Stimulated activated naive CD8-positive, alpha-beta T cell treated with anti-CD3 and anti-CD28 coated beads, Interleukin-15, amount 100 ng/mL, for 72 hours (primary cell): ENCODE measurements at places on chromosomes 1 and 21.

DNA sequence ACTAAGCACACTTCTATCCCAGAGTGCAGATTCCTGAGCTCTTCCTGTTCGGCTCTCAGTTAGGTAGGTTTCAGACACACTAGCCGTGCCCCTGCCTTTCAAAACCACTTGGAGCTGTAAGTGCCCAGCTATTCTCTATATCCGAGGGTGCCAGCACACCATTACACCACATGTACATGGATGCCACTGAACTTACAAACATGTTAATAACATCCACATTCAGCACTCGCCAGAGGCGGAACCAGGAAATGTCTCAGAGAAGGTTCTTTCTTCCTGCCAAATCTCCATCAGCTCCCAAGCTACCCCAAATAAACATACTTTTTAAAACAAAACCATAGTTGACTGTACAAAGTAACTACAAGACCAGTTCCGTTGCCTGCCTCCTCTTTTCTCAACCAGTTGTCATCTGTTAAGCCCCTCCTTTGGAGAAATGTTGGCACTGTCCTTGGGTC is 78.4 kb upstream of the CTTNBP2NL start:
- DNase-seq: no peak

- no peak for DNase-seq
These were observed 49.4 kb upstream of the A3GALT2 start for GRCh38 chr1:33370301-33370700.

- DNase-seq: no peak
These were observed 50.9 kb upstream of the TRABD2B start for GRCh38 chr1:48048064-48048463.

DNA sequence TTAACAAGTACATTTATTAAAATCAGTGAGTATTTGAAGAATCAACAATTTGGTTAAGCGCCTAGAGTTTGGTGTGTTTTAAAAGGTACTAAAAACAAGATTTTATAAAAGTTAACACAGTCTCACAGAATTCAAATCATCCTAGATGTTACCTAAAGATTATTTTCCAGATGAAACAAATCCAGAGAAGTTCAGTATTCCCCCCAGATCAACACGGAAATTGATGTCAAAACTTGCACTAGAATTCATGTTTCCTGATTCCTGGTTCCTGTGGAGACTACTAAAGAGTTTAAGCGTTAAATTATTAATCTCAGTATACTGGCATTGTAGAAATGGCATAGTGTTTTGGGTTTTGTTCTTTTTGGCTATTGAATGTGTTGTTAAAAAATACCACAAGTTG is 1.4 kb downstream of the PTBP2 start:
- DNase-seq: no peak

- DNase-seq: no peak
These were observed 28.3 kb upstream of the RAB3GAP2 start for GRCh38 chr1:220300442-220301121.

DNA sequence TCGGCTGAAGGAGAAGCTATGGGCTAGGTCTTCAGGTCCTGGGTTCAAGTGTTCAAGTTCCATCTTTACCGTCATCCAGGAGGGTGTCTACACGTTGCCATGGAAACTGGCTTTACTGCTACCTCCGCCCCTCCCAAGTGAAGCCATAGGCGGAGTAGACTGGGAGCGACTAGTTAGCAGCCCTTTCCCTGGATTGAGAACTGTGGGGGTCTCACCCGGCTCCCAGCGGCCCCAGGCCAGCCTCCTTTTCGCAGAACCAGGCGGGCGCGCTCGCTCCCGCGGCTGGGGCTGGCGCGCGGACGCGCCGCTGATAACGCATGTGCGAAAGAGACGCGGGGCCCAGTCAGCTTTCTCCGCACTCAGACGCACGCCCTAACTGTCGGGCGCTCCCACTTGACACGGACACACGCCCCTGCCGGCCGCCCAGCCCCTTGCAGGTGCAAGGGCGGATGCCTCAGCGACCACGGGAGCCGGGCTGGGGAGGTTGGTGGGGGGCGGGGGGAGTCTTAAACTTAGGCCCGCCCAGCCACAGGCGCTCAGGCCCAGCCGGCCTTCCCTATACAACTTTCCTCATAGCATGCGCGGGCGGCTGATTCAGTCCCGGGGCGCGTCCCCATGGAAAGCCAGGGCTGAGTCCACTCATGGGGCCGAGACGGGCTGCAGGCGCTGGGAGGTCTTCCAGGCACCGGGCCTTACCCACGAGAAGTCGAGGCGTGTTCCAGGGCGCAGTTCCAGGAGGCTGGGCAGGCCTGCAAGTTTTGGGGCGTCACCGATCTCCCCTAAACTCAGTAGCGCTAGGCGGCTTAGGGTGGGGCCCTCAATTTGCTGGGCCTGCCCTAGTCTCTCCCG is 7.4 kb downstream of the EFNA4 start:
- DNase-seq: peak; percentile 81

DNA sequence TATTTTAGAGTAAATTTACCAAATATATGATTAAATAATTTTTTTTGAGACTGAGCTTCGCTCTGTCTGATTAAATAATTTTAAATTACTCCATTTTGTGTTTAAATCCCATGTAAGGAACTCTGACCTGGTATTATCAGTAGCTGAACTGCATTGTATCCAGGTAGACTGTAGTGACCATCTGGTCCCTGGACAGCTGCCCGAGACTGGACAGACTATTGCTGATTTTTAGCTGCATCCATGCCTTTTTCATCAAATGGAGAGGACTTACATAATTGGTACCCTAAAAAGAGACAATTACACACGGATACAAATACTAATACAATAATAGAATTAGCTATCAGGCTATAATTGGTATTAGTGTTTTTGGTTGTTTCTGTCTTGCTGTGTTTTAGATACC is 20.6 kb downstream of the OLFM3 start:
- DNase-seq: no peak

- DNase-seq: peak; percentile 49
These were observed 1.0 kb downstream of the RNF220 start for GRCh38 chr1:44405798-44406736.

DNA sequence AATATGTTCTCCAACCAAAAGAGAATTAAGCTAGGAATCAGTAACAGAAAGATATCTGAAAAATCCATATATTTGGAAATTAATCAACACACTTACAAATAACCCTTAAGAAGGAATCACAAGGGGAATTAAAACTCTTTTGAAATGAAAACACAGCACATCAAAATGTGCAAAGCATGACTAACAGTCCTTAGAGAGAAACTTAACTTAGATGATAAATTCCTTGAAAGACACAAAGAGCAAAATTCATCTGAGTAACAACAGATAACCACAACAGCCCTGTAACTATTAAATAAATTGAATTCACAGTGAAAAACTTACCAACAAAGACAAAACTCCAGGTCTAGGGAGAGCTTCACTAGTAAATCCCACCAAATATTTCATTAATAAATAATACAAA is 283.8 kb downstream of the SDCCAG8 start:
- no peak for DNase-seq

- DNase-seq: no peak
These were observed 299.3 kb upstream of the VAMP3 start for GRCh38 chr1:7471836-7472235.

GRCh38 chr1:56617141-56617540 is 28.0 kb upstream of the PRKAA2 start:
- DNase-seq: no peak

DNA sequence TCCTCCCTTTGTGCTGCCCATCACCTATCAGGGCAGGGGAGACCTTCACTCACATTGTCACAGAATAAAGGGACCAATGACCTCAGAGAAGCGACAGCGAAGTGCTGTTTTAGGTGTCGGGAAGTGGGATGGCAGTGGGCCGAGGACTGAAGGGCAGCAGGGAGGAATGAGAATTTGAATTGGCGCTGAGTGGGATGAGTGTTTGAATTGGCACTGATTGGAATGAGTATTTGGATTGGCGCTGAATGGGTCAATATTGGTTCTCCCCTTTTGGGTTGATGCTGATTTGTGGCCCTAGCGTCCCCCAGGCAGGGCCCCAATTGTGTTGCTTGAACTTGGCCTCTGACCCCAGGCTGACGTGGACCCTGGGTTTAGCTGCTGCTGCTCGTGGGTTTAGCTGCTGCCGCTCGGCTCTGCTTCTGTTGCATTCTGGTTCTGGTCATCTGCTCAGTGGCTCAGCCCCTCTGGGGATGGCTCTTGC is 12.4 kb upstream of the UMODL1 start:
- no peak for DNase-seq

DNA sequence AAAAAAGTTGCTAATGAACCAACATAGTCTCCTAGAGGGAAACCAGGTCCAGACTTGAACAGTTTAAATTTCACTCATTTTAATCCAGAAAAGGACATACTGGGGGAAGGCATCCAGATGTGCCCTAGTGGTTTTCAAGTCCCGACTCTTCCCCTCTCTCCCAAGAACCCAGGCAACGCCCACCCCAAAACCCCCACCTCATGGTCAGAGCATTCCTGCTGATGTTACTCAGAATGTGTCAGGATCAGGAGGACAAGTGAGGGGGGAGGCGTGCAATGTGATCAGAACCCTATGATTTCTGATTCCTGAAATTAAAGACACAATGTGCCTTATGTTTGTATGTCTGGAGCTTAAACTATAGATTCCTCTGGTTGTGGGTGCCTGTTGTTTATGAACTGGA is 1.6 kb upstream of the CTSK start:
- DNase-seq: no peak

DNA sequence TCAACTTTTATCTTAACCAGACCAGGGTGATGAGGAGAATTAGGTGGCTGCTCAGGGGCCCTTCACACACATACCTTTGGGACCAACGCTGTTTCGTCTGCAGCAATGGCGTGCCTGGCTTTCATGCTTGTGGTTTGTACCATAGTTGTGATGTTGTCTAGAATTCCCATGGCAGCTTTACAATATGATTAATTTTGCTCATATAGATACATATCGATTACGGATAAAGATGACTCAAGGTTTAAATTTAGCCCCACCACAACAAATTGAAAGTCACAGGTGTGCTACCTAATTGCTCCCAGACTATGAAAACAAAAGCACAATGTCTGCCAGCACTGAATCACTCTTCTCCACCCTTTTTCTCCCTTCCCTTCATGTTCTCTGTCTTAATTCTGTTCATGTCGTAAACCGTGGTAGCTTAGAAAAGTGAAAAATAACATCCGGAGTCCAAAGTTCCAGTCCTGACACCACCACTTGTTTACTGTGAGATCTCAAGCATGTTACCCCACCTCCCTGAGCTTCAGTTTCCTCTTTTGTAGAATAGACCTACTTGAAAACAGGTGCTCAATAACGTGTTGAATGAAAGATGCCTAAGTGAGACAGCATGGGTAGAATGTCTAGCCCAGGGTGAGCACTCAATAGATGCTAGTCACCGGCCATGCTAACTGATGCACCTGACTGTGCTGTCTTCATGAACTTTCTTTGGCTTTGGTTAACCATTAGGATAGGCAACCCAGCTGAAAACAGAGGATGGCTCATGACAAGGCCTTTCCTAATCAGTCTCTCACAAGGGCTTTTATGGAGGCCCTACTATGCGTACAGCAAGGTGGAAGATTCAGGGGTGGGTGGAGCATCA is 22.1 kb upstream of the JUN start:
- DNase-seq: no peak

GRCh38 chr1:27566462-27567145 is 37.3 kb downstream of the AHDC1 start:
- DNase-seq: no peak

DNA sequence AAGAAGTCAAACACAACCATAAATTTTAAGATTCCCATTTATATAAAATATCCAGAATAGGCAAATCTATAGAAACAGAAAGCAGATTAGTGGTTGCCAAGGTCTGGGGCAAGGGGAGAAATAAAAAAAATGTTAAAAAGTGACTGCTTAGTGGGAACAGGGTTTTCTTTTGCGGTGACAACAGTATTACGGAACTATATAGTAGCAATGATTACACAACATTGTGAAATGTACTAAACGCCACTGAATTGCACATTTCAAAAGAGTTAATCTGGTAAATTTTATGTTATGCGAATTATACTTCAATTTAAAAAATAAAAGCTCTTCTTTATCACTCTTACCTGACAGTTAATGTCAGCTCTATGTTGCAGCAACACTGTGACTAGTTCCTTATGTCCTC is 105.2 kb downstream of the ACBD6 start:
- DNase-seq: no peak

- peak; percentile 48 for DNase-seq
These were observed 3.9 kb upstream of the NUAK2 start for GRCh38 chr1:205325334-205325884.

DNA sequence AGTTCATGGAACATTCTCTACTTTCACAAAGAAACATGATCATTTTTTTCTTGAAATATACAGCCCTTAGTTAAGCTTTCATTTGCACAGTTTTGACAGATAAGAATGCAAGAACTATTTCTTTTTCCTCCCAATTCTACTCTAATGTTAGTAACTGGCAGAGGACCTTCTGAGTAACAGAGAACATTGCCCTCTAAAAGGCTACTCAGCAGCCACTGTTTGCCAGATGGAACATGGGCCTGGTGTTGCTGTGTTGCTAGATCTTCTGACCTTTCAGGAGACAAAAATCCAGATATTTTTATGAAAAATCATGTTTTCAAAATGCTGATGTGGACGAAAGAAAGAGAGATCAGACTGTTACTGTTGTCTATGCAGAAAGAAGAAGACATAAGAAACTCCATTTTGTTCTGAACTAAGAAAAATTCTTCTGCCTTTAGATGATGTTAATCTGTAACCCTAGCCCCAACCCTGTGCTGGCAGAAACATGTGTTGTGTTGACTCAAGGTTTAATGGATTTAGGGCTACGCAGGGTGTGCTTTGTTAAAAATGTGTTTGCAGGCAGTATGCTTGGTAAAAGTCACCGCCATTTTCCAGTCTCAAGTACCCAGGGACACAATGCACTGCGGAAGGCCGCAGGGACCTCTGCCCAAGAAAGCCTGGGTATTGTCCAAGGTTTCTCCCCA is 2.9 kb upstream of the PRDX6 start:
- DNase-seq: no peak

GRCh38 chr1:19664453-19665185 is at the start of gene HTR6:
TSS of gene HTR6 (plus strand) at chr1:19664875. CDS start at chr1:19665754, 879 bp downstream.
- DNase-seq: no peak

DNA sequence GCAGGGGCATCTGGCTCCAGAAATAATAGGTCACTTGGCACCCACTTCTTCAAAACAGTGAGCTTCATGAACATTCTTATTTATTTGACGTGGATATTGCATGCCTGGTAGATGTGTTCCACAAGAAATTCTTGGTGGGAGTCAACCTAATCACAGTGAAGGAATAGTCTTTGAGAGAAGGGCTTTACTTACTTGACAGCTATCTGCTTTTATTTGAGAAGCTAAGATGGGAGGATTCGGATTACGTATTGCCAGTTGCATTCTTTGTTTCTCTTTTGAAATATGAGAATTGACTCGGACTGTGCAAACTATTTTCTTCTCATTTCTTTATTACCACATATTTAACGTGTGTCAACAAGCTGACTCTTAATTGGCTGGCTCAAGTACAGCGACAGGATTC is 117.2 kb downstream of the FASLG start:
- no peak for DNase-seq

DNA sequence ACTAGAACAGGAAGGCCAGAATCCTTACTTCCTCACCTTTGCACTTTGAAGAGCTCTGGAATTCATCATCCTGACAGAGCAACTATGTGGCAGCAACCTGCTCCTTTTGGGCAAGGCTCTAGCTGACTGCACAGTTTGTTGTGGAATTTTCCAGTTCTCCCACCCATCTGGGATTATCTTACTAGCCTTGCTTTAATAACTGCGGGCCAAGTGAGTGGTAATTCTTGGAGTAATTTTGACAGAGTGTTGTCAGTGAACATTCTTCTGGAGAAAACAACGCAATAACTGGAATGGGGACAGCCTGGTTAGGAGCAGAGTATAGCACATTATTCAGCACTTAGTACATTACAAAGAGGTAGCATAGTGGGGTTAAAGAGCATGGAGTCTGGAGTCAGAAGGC is 75.3 kb downstream of the NTMT2 start:
- DNase-seq: no peak

GRCh38 chr1:174491606-174492005 is 43.8 kb downstream of the GPR52 start:
- DNase-seq: no peak

- no peak for DNase-seq
These were observed 1587.7 kb downstream of the AMY1C start for GRCh38 chr1:105337420-105337819.
